ENCODE measurements at places on chromosomes 12 and 14.

DNA sequence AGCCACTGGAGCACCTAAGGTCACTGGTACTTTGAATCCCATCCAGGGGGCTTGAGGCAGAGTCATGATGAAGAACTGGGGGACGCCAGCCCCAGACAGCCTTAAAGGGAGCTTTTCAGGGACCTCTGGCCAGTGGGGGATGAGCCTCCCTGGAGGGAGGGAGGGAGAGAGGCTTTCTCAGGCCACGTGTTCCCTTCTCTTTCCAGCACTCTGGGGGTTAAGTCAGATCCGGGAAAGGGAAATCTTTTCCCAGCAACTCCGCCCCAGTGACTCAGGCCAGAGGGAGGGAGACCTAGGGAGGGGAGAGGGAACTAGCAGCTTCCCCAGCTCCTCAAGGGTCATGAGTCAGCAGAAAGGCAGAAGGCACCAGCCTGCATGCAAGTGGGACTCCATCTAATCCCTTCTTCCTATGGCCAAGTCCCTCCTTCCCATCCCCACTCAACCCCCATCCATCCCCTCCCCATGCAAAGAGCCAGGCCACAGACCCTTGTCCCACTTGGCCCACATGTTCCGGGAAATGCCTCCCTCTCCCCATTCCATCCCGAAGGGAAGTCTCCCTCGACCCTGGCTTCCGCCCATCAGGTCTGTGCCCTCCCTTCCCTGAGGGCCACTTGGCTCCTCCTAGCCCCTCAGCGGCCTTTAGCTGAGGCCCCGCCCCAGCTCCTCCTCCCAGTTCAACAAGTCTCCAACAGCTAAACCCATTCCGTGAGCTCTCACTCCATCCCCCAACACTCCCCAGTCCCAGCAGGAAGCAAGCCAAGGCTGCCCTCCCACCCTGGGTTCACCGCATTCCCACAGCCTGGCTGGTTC lies 5.6 kb downstream of the TNFRSF1A start:
- ATAC-seq = peak; percentile 82

DNA sequence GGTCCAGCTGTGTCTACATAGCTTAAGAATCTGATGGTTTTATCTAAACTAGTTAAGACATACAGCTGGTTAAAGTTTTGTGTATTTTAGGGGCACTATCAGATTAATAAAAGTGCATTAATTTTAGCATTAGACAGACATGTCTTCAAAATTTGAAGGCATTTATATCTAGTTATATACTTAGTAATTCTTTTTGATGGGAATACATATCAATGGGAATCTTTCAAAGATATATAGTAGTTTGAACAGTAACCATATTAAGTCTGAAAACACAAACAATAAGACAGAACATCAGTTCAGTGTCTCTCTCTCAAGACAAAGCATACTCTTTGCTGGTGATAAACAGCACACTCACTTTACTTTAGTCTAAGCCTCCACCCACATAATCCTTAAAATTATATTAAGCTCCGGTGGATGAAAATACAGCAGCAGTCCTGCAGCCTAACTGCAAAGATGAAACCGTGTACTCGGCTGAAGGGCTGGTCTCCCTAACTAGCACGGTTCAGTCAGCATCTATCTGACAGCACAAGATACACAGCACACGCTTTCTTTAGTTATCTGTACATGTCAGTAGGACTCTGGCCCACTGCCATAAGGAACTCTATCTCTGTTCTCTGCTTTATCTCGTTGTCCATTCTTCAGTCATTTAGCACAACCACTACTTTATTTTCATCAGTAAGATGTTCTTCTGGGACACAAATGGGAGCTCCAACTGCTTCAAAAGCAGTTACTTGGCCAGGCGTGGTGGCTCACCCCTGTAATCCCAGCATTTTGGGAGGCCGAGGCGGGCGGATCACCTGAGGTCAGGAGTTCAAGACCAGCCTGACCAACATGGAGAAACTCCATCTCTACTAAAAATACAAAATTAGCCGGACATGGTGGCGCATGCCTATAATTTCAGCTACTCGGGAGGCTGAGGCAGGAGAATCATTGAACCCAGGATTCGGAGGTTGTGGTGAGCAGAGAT lies 80.5 kb downstream of the MED13L start:
- ATAC-seq = no peak

DNA sequence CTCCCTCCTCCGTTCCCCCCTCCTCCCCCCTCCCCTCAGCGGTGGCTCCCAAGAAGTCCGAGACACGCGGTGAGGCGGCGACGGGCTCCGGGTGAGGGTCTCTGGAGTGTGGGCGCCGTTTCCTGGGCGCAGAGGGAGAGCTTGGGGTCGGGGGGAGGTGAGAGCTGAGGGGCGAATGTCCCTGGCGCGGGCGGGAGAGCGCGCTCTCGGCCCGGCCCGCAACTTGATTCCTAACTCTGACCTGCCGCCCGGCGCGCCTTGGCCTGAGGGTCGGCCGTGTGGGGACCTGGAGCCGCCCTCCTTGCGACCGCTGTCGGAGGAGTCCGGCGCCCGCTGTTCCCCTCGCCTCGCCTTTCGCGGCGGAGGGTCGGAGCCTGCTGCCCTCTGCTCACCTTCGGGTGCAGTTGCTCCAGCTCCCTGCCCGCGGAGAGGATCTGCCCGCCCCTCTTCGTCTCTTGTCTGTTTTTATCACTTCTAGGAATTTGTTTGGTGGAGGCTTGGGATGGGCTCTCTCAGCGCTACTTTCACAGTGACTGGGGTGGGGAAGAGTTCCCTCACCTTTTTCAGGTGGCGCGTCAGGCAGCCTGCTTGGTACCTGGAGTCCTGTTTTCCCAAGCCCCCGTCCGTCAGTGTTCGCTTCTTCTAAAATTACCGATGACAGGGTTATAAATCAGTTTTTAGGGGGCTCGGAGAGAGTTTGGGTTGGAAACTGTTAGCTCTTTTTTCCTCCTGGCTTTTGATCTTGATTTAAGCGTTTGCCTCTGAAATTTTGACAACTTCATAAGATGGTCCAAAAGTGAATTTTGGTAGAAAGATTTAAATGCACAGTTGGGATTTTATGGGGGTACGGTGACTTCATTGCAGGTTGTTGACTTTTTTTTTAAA lies 495 bp downstream of the ADIPOR2 start:
- peak; percentile 48 for ATAC-seq

GRCh38 chr12:124720681-124721500 lies 142.8 kb downstream of the SCARB1 start:
- peak; percentile 91 for ATAC-seq

DNA sequence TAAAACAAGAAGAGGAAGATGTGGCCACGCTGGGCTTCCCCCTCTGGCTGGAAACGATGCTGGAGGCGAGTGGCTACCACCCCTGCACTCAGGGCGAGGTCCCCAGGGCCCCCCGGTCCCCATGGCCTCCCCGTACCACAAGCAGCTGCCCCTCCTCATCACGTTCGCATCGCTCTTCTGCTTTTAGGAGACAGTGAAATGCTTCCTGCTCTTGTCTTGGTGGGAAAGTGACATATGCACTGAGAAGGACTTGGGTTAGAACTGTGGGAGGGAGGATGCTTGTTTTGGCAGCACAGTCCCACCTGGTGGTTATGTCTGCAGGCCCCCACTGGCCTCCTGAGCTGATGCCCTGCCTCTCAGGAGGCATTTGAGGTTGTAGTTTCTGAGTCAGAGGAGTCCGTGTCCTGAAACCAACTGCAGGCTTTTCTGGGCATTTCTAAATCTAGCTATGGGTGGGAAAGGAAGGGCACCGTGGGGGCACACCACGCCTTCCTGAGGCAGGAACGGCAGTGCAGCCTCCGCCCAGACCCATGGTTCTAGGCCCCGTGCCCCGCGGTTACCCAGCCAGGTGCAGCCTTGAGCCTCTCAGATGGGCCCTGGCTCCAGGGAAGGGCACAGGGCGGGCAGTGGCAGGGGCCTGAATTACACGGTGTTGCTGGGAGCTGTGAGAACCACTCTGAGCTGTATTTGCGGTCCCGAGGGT lies 139.3 kb downstream of the ADGRD1 start:
- ATAC-seq = no peak

GRCh38 chr12:131720921-131721320 lies 10.0 kb downstream of the SFSWAP start:
- ATAC-seq = peak; percentile 97

DNA sequence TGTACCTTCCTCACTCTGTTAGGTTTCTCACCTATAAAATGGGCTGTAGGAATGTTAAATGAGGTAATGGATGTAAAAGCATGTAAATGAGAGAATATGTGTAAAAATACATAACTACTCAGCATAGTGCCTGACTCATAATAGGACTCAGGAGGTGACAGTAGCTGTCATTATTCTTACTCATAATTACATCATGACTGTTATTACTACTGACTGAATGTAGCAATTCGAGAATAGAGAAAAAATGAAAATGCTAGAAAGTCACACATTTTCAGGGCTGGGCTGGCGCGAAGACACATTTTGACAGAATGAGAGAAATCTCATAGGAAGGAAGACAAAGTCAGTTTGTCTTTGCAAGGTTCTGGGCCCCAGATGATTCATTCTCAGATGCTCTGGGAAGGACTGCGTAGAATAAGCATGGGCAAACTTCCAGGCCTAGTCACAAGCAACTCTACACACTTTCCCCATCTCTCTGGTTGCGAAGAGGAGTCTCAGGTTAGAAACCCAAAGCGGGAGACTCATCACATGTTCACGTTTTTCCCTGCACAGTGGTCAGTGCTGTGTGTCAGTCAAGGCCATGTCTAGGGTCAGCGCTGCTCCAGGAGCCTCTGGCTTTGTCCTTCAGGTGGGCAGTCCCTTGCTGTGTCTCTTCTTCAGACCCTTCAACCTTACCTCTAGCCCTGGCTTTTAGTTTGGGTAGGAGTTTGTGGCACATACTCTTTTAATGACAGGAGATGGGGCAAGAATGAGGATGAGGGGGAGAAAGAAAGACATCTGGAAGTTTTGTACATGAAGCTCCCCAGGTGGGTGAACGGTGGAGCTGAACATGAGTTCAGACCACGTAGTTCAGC lies 8.4 kb downstream of the GPRC5A start:
- ATAC-seq = peak; percentile 75

DNA sequence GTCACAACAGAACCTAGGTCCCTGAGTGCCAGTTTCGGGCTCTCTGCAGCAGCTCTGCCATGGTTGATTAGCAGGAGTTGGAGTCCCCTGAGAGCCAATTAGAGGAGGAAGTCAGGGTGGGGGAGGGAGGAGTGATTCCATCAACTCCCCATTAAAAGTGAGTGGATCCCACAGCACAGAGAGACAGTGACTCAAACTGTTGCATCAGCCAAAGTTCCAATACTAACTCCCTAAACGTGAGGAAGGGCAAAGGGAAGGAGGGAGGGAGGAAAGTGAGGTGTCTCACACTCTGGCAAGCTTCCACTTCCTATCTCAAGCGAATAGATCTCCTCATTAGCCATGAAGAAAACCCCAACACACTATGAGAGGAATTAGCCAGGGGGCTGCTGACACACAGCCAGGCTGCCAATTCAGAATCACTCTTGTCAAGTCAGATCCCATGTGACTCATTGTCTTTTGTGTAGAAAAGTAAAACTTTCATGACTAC lies 23.6 kb downstream of the OR11H4 start:
- peak; percentile 27 for ATAC-seq

DNA sequence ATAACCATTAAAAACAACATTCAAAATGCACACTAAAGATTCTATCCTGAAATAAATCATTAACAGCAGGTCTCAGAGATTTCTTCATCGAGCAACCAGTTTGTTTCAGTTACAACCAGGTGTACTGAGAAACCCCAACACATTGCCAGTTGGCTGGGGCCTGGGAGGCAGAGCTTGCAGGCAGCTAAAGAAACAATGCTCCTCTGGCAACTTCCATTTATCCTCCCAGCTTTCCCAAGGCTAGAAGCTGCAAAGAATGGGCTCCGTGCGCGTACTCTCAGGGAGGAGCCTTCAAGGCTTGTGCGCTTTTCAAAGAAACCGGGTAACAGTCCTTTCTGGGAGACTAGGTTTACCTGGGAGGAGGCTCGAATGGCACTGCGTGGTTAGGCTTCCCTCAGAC lies 181.6 kb downstream of the MSRB3 start:
- ATAC-seq = no peak

GRCh38 chr12:75556311-75556899 lies 45.0 kb upstream of the KRR1 start:
- ATAC-seq = no peak

GRCh38 chr14:79709573-79709972 lies 501.7 kb downstream of the DIO2 start:
- peak; percentile 69 for ATAC-seq

DNA sequence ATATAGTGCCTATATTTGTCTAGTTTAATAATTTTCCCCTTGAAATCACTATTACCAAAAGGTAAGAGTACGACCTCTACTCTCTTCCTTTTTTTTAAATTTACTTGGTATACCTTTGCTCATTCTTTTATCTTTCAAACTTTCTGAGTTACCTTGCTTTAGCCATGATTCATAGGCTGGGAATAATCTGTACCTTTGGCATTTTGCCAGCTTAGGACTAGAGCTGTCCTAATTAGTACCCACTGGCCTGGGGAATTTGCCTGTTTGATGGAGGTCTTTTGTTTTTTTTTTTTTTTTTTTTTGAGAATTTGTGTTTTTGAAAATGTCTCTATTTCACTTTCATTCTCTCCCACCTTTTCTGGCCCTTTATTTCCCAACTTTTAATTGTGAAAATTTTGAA lies 8.7 kb upstream of the SLC4A8 start:
- no peak for ATAC-seq

DNA sequence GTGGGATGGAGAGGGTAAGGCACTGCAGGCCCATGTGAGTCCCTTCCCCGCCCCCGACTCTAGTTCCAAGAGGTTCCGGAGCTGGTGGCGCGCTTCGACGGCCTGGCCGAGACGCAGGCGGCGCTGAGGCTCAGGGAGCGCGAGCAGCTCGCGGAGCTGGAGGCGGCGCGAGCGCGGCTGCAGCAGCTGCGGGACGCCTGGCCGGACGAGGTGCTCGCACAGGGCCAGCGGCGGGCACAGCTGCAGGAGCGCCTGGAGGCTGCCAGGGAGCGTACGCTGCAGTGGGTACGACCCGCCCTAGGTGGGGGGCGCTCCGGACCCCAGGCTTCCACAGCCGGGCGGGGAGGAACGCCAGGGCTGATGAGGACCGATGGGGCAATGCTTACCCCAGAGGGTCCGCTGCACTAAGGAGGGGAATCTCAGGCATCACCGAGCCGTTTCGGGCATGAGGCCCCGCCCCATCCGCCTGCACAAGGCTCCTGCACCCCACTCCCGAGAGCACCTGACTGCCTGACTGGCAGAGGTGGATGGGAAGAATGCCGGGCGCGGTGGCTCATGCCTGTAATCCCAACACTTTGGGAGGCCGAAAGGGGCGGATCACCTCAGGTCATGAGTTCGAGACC lies 4.9 kb downstream of the CFAP73 start:
- ATAC-seq = peak; percentile 27

GRCh38 chr14:62381311-62382070 lies 619.3 kb downstream of the SNAPC1 start:
- ATAC-seq = no peak

- no peak for ATAC-seq
Observed at GRCh38 chr12:5622280-5622679, 190.4 kb downstream of the NTF3 start.

- ATAC-seq = no peak
Observed at GRCh38 chr14:80049055-80049454, 162.2 kb downstream of the DIO2 start.

- ATAC-seq = no peak
Observed at GRCh38 chr12:88836156-88836555, 255.9 kb upstream of the KITLG start.
